BJ (cell line): ENCODE measurements at places on chromosomes 1 and 21. TPM values are rescaled to one million over a fixed set of nuclear protein-coding genes. Genes with fewer than 3 reads are reported as not detected.

- DNase-seq, result no peak
These were observed 8.5 kb downstream of the VPS45 start for GRCh38 chr1:150076066-150076465.

DNA sequence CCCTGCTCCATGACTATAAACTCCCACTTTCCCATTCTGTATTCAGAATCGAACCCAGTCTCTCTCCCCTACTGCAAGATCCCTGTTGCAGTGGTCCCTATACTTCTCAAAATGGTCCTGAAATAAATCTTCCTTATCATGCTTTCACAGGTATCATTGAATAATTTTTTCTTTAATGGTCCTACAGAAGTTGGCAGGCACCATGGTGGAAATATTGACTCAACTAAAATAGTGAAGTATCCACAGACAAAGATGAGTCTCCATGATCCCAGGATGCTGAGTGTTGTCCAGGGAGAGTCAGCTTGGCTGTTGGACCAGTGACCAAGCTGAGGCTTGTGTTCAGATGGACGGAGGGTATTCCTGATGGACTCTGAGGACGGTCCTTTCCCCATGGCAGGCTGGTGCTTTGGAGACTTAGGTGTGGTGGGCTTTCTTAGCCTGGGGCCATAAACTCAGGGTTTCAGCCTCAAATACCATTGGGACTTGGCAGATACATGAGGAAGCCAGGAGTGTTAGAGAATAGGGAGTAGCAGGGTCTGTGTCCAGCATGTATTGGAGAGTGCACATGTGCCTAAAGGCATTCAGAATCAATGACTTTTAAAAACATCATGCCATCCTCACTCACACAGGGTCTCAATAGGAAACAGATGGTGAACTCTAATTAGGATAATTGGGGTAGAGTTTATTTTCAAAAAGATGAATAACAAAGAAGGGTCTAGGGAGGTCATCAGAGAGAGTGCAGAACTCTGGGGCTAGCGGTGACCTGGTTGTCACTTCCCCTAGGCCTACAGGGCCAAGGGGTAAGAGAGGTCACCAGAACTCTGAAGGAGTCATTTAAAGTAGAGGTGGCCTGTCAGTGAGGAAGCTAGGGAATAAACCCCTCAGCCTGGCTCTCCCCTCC, 19.8 kb downstream of the TINAGL1 start:
- DNase-seq, result no peak

- DNase-seq, result no peak
These were observed 506 bp downstream of the JUN start for GRCh38 chr1:58783090-58783992.

EVI5 gene
- polyA plus RNA-seq, result 8.6 and 13.0 TPM in 2 replicates

- no peak for DNase-seq
These were observed 30.5 kb upstream of the NFIA start for GRCh38 chr1:61051719-61052394.

DNA sequence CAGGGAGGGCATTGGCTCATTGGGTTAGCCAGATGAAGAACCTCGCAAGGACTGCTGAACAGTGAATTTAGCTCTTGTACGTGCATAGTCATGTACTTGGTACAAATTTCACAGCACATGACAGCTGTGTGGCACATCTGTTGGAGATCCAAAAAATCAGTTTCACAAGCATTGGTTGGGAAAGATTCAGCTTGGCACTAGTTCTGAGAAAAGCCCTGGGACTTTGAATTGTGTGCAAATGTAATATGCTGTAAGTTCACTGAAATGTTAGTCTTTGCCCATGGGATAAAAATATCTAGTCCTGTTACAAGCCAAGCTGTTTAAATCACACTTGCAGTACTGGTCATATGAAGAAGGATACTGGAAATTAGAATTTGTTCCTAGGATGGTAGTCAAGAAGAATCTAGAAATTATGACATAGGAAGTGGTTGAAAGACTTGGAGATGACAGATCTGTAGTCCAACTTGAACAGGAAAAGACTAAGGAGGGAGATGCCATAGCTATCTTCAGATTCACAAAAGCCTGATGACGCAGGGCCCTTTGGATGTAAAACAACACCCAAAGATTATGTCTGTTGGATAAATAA, 19.2 kb downstream of the LAMC2 start:
- no peak for DNase-seq

DNA sequence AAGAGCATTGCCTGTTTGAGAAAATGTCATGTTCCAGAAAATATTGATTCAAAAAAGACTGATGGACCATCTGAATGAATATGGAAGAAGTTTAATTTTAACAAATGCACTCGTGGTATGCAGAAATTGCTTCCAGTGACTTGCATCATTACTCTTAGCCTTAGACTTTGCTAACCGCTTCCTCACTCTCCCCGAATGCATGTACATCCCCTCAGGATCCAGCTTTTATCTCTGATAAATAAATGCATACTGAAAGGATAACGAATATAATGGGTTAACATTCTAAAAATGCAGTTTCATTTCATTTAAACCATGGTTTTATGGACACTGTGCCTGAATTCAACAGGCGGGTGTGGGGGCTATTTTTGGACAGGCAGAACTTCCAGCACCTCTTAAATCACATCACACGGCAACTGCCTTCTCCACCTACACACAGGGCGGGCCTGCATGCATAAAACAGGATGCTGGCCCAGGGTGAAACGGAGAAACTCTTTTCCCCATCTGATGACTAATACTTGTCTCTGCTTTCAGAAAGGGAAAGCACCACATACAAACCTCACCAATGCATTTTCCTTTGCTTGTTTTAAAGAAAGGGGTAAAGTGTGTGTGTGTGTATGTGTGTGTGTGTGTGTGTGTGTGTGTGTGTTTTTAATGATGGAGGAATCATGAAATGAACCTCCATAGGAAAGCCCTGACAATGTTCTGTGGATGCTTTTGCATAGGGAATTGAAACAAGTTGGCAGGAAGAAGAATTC, 48.7 kb downstream of the SPAG17 start:
- peak; percentile 90 for DNase-seq

- DNase-seq, result no peak
These were observed 5.0 kb upstream of the ADAMTSL4 start for GRCh38 chr1:150544204-150544603.

SPRR3 gene
- not detected in 2 replicates for polyA plus RNA-seq

DNA sequence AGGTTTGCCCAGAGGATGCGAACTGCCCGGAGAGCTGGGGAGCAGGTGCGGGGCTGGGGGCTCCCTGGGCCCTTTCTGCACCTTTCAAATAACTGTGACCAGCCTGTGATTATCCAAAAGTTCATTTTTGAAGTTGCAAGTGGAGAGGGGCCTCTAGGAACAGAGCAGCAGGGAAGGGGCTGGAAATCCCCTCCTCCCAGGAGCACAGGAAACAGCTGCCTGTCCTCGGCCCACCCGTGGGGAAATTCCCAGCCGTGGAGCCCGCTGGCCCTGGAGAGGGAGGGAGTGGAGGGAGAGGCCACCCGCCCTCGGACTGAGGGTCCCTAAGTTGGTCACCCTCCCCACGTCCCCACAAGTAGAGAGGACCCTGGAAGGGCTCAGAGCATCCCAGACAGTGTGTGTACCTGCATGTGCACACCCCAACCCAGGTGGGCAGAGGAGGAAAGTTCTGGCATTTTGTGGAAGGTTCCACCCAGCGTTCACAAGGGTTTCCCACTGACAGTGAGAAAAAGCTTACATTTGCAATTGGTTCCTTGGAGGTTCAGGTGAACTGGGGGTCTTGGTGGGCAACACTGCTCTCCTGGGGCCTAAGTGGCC, 1.2 kb upstream of the TNFRSF4 start:
- DNase-seq, result no peak

RAB42 gene
- 2.0 and 2.8 TPM in 2 replicates for polyA plus RNA-seq

TSPAN2 gene
- polyA plus RNA-seq, result 3.9 and 5.4 TPM in 2 replicates

- DNase-seq, result no peak
These were observed 60.2 kb upstream of the MPC2 start for GRCh38 chr1:167997037-167997575.

DNA sequence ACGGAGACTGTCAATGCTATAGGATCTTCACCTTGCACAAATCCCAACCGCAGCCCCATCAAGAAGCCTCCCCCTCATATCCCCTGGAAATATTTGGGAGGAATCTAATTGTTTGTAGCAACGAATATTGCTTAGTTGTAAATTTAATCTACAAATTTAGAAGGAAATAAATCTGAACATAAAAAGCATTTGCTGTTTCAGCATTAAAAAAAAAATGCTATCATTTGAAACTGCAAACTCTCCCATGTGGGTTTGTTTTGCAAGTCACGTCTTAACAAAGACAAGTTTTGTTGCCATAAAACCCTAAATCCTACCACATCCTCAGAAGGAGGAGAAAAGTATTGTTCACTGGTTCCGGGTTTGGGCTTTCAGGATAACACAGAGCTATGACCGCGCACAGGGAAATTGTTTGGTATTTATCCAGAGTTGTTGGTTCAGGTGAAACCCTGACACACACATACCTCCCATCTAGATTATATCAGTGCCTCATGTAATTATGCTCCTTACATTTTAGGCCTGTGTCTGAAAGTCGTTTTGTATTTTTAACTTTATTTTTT, 279.6 kb downstream of the TM2D1 start:
- no peak for DNase-seq

MPZ gene
- polyA plus RNA-seq, result 0.42 and 0.69 TPM in 2 replicates

DNA sequence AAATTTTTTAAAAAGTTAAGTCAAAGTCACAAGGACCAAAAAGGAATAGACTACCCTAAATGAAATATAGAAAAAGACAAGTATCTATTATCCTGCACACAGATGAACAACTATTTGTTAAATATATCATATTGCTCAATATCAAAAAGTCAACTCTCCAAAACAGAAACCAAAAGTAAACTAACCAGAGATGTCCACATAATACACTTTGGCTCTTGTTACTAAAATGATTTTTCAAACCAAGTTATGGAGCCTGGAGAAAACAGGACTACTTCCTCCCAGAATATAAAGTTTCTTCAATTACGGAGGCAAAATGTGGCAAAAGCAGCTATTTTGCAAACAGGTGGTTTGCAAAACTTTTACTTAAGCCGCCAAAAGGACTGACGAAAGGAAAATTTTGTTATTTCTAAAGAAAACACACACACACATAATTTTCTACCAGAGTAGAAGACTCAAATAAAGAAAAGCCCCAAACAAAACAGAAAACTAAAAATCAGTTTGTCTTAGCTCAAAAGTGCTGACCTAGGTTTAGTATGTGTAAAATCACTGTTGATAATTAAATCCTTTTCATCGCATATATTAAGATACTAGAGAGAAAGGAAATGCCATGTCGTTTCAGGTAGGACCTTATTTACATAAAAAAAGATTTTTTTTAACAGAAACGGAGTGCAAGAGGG, 1.1 kb downstream of the DPYD start:
- DNase-seq, result no peak

GRCh38 chr1:21572221-21572620, 63.0 kb downstream of the ALPL start:
- no peak for DNase-seq

DNA sequence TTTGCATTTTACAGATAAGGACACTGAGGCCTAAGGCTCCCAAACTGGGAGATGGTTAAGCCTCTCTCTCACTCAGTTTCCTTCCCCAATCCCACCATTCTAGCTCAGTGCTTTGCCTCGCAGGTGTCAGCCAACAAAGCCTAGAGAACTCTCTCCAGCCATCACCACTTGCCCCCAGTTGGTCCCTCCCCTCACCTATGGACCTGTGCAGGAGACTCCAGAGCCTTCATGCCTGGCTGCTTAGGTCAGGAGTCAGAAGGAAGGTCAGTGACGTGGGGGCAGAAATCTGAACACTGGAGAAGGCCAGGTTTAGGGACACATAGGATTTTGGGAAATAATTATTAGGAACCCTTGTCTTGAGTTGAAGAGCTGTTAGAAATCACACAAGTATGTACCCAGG, 295.3 kb downstream of the PTPRU start:
- no peak for DNase-seq

GRCh38 chr1:39387452-39387851, 104.0 kb upstream of the BMP8A start:
- no peak for DNase-seq

NUDC gene
- polyA plus RNA-seq, result 40.7 and 43.7 TPM in 2 replicates

GRCh38 chr1:38733761-38734160, 125.8 kb downstream of the RRAGC start:
- DNase-seq, result no peak

SZRD1 gene
- polyA plus RNA-seq, result 94.9 and 125 TPM in 2 replicates

GRCh38 chr1:12617511-12617900, 504 bp downstream of the DHRS3 start:
- DNase-seq, result no peak

GRCh38 chr1:206674745-206675175, 9.9 kb upstream of the MAPKAPK2 start:
- peak; percentile 97 for DNase-seq

DNA sequence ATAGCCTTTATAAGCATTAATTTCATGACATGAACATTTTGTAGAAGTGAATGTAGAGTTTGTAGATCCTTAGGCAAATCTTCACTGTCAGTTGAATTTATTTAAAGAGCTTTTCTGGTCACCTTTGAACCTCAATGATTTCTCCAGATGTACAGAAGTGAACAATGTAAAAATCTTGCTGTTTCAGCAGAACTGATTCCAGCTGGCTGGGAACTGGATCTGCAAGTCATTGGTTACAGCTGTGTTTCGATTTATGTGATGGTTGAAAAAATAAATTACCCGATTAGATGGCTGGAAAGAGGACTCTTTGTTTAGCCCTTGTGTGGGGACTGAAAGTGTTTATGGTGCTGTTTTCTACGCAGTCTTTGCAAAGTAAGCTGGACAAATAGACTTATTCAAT, 849.8 kb downstream of the USP25 start:
- DNase-seq, result no peak

- DNase-seq, result peak; percentile 33
These were observed 114.5 kb downstream of the DSCAM start for GRCh38 chr21:40732253-40733023.

GRCh38 chr1:3909615-3910014, 9.5 kb upstream of the C1orf174 start:
- DNase-seq, result no peak

OVAAL gene
- 0.05 TPM in 1 of 2 replicates, not detected in the other for polyA plus RNA-seq

DNA sequence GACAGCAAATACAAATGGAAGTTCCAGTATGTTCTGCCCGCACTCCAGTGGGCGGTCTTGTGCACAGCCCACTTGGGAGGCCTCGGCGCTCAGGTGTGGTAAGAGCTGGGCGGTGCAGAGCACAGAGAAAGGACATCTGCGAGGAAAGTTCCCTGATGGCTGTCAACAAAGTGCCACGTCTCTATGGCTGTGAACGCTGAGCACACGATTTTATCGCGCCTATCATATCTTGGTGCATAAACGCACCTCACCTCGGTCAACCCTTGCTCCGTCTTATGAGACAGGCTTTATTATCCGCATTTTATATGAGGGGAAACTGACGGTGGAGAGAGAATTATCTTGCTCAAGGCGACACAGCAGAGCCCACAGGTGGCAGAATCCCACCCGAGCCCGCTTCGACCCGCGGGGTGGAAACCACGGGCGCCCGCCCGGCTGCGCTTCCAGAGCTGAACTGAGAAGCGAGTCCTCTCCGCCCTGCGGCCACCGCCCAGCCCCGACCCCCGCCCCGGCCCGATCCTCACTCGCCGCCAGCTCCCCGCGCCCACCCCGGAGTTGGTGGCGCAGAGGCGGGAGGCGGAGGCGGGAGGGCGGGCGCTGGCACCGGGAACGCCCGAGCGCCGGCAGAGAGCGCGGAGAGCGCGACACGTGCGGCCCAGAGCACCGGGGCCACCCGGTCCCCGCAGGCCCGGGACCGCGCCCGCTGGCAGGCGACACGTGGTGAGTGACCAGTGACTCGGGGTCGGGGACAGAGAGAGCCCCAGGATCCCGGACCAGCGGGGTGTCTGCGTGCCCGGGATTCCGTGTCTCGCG, at the start of gene IL12RB2:
Gene IL12RB2, plus strand, starts transcription at position 623 of the 810 bp plus-strand sequence. CDS start 12,496 bp downstream, outside the sequence.
- DNase-seq, result no peak
